Heart left ventricle (tissue), 16 donors: ENCODE measurements at places on chromosomes 11 and 22. TPM values are rescaled to one million over a fixed set of nuclear protein-coding genes. Genes with fewer than 3 reads are reported as not detected.
A peak's percentile ranks its signal among the peaks of the same experiment; 100 is the strongest.

The FAM227A gene
- 1.0 TPM for total RNA-seq

- no peaks in the 10 kb centered on the region for H3K36me3 ChIP-seq
- H3K27ac ChIP-seq, result no peak overlapping the region
- no peak for DNase-seq
- H3K27me3 ChIP-seq, result no peaks in the 10 kb centered on the region
Observed at GRCh38 chr11:33941637-33942160, 49.8 kb upstream of the LMO2 start.

The PRG2 gene
- total RNA-seq, result not detected

The PLA2G3 gene
- total RNA-seq, result not detected

- no peaks in the 10 kb centered on the region for H3K27me3 ChIP-seq
- H3K4me1 ChIP-seq, result peaks cover 34% of the 10 kb centered on the region
Observed at GRCh38 chr11:74773476-74773875, 24.8 kb downstream of the RNF169 start.

The CNGA4 gene
- total RNA-seq, result not detected

The SULT4A1 gene
- 0.92 TPM for total RNA-seq

The RANGAP1 gene
- 33.3 TPM for total RNA-seq

GRCh38 chr22:45448431-45448830 lies 34.9 kb downstream of the RIBC2 start:
- H3K36me3 ChIP-seq, result no peaks in the 10 kb centered on the region
- H3K27me3 ChIP-seq, result no peaks in the 10 kb centered on the region
- peak; percentile 64 for DNase-seq
- H3K27ac ChIP-seq, result no peak overlapping the region
- H3K4me1 ChIP-seq, result no peaks in the 10 kb centered on the region
- no peak overlapping the region for H3K4me3 ChIP-seq

The TMA7B gene
- not detected for total RNA-seq

The PLEKHB1 gene
- 36.3 TPM for total RNA-seq

The YPEL1 gene
- total RNA-seq, result 7.3 TPM

The SLC43A3 gene
- total RNA-seq, result 55.1 TPM

The OR2D2 gene
- total RNA-seq, result not detected

DNA sequence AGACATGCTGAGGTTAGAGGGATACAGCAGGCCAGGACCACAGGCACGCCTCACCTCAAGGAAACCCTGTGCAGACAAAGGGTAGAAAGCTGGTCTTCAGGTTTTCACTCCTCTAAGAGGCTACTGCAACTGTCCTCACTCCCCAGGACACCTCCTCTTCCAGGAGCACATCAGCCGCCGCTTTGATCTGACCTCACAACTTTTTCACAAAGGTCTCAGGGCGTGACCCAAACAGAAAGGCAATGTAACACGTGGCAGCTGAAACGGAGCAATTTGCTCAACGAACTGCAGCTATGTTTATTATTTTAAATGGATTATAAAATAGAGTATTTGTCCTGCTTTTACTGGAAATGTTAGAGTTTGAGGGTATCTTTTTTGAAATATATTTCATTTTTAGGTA lies 46.1 kb downstream of the LARGE1 start:
- H3K4me3 ChIP-seq, result no peak overlapping the region
- no peaks in the 10 kb centered on the region for H3K27me3 ChIP-seq
- DNase-seq, result no peak
- peaks cover 55% of the 10 kb centered on the region for H3K4me1 ChIP-seq
- H3K36me3 ChIP-seq, result no peaks in the 10 kb centered on the region

DNA sequence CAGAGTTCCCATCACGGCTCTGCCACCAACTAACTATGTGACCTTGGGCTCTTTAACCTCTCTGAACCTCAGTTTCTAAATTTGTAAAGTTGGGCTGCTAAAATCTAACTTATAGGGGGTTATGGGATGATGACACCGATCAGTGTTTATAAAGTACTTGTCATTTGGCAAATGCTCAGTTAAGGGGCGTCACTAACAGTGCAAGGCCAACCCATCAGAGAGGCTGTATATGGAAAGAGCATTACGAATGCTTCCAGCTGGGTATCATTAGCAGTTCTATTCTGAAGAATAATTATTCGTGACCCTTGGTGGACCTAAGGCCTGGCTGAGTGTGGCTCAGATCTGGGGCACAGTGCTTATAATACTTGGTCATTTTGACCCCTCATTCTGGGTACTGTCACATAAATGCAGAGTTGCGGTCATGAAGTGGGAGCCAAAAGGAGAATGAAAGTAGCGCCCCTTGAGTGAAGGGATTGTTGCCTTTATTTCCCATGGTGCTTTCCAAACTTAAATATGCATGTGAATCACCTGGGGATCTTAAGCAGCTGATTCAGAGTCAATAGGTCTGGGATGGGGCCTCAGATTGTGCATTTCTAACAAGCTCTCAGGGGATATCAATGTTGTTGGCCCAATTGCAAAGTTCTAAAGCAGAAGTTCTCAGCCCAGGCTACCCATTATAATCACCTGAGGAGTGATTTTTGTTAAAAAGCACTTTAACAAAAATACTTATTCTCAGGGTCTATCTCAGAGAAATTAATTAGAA lies 115.8 kb downstream of the CSNK2A3 start:
- no peak overlapping the region for H3K27ac ChIP-seq
- no peaks in the 10 kb centered on the region for H3K27me3 ChIP-seq
- no peak for DNase-seq
- no peak overlapping the region for H3K4me3 ChIP-seq
- no peaks in the 10 kb centered on the region for H3K4me1 ChIP-seq

- no peaks in the 10 kb centered on the region for H3K36me3 ChIP-seq
- no peaks in the 10 kb centered on the region for H3K27me3 ChIP-seq
- no peak overlapping the region for H3K4me3 ChIP-seq
- no peak for DNase-seq
Observed at GRCh38 chr11:71364176-71364671, 84.0 kb downstream of the DHCR7 start.

DNA sequence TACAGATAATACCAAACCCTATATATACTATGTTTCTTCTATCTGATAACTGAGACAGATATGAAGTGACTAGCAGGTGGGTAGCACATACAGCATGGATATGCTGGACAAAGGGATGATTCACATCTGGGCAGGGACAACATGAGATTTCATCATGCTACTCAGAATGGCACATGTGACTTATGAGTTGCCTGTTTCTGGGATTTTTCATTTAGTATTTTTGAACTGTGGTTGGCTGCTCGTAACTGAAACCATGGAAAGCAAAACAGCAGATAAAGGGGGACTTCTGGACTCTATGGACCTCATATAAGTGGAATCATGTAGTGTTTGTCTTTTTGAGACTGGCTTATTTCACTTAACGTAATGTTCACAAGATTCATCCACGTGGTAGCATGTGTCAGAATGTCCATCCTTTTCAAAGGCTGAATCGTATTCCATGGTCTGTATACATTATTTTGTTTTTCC lies 883.0 kb downstream of the TBC1D22A start:
- H3K4me1 ChIP-seq, result no peaks in the 10 kb centered on the region
- no peak for DNase-seq
- no peaks in the 10 kb centered on the region for H3K27me3 ChIP-seq

DNA sequence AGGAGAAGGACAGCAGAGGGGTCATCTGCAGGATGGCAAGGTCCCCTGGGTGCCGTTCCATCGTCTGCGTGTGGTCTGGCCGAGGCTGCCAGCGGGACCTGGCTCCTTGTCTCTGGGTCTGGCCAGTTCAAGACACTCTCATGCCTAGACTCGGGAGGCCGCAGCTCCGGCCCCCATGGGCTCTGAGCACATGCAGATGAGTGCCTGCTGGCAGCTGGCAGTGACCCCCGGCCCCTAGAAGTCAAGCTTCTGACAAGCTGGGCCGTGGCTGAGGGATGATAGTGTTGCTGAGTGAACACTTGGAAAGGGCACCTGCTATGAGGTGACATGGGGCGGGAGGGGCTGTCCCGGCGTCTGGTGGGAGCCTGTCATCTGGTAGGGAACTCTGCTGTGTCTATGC lies 1180.6 kb downstream of the BRD1 start:
- no peaks in the 10 kb centered on the region for H3K4me1 ChIP-seq
- H3K27me3 ChIP-seq, result no peaks in the 10 kb centered on the region
- H3K36me3 ChIP-seq, result no peaks in the 10 kb centered on the region
- H3K27ac ChIP-seq, result no peak overlapping the region
- no peak overlapping the region for H3K4me3 ChIP-seq

DNA sequence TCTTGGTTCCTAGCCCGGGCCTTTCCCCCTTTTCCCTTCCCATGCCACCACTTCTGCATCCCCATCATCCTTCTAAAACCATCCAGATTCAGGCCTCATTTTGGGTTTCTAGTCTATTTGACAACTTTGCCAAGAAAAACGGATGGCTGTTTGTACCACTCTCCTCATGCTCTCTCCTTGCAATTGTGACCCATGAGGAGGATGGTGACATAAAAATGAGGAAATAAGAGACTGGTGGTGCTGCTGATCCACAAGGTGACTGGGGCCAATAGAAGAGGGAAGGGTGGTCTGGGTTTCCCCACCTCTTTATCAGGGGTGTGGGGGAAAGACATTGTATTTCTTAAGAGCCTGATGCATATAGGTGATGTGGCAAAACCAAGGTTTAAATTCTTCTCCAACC lies 1.0 kb downstream of the MS4A4A start:
- no peak overlapping the region for H3K27ac ChIP-seq
- H3K4me3 ChIP-seq, result no peak overlapping the region
- no peaks in the 10 kb centered on the region for H3K27me3 ChIP-seq

The ADAMTS15 gene
- 36.5 TPM for total RNA-seq

GRCh38 chr11:31922450-31922849 lies 111.3 kb upstream of the PAX6 start:
- H3K4me3 ChIP-seq, result no peak overlapping the region
- no peaks in the 10 kb centered on the region for H3K27me3 ChIP-seq
- H3K27ac ChIP-seq, result no peak overlapping the region
- no peaks in the 10 kb centered on the region for H3K4me1 ChIP-seq
- no peaks in the 10 kb centered on the region for H3K36me3 ChIP-seq

The SLC1A2 gene
- total RNA-seq, result 3.0 TPM

The SLC22A25 gene
- total RNA-seq, result not detected

The PGA5 gene
- total RNA-seq, result 0.28 TPM

The ZPR1 gene
- total RNA-seq, result 48.7 TPM

DNA sequence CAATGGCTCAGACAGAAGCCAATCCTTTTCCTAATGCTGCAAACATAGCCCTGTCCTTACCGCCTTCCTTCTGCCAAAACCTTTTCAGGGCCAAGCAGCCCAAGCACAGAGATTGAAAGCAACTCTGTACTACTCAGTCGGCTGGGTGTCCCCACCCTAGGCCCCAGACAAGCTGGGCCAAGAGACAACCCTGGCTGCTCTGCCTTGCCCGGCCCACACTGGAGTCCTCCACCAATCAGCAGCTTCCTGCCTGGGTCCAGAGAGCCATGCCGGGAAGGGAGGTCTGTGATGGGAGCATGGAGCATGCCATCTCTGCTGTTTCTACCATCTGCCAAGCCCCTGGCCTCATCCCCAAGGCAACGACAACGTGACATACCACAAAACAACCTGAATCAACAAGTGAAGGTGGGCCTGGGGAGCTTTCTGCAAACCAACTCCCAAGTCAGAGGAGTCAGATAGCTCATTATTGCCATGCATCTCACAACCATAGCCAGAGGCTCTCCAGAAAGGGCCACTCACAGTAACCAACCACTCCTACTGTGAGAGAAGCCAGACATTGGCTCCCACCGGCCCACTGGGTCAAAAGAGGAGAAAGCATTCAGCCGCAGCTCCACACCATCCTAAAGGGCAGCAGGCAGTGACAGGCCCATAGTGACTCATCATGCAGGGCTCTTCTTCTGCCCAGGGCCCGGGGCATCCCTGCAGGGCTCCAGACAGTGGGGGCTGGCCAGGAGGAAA lies 18.2 kb downstream of the PATZ1 start:
- no peaks in the 10 kb centered on the region for H3K4me1 ChIP-seq
- H3K36me3 ChIP-seq, result peaks cover 82% of the 10 kb centered on the region
- no peak for DNase-seq
- H3K27ac ChIP-seq, result no peak overlapping the region
- no peak overlapping the region for H3K4me3 ChIP-seq

The ARHGEF12 gene
- total RNA-seq, result 114 TPM

- H3K27ac ChIP-seq, result no peak overlapping the region
- no peaks in the 10 kb centered on the region for H3K27me3 ChIP-seq
- no peak overlapping the region for H3K4me3 ChIP-seq
- H3K36me3 ChIP-seq, result no peaks in the 10 kb centered on the region
Observed at GRCh38 chr11:130037058-130037457, 32.6 kb upstream of the APLP2 start.

The C1QTNF5 gene
- 18.6 TPM for total RNA-seq

The CHRM1 gene
- not detected for total RNA-seq

GRCh38 chr11:61960532-61960931 lies 6.9 kb downstream of the FTH1 start:
- H3K4me3 ChIP-seq, result no peak overlapping the region
- H3K27ac ChIP-seq, result peak overlapping the region; percentile 82
- peaks cover 10% of the 10 kb centered on the region for H3K36me3 ChIP-seq
- no peaks in the 10 kb centered on the region for H3K27me3 ChIP-seq
- no peak for DNase-seq

DNA sequence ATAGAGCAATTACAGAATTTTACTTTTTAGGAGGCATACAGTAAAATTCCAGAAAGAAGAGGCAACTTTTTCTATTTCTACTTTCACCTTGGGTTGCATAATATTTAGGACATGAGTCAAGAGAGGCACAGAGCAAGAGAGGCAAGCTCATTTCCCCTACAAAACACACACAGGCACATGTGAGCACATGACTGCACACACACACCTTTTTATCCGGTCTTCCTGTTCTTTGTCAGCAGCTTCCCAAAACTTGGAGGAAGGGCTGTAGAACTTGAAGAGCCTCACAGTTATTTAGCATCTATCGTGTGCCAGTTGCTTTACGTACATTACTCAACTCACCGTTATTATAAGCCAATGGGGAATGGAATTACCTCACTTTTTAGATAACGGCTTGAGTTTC lies 37.8 kb upstream of the CCDC179 start:
- H3K4me3 ChIP-seq, result no peak overlapping the region
- H3K27ac ChIP-seq, result no peak overlapping the region
- H3K36me3 ChIP-seq, result no peaks in the 10 kb centered on the region
- H3K4me1 ChIP-seq, result no peaks in the 10 kb centered on the region
- no peak for DNase-seq

The HORMAD2 gene
- total RNA-seq, result not detected
